ENCODE measurements at places on chromosomes 4 and X.

DNA sequence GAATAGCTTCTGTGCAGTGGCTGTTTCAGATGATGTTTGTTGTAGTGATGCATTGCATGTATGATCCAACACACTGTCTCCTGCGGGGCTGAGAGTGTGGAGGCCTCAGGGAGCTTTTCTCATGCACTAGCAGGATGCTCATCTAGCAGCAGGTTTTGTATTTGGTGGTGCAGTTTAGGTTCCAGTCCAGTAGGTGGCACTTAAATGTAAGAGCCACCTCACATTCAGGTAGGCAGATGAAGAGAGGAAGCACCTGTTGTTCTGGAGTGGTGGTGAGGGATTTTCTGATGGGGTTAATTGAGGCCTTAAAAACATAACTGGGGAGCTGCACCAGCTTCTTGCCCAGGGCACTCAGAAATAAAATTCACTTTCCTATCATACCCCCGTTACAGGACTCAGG, 300.9 kb downstream of the SPIN4 start:
- no peak for DNase-seq

GRCh38 chrX:72057331-72057730, 74.4 kb downstream of the RTL5 start:
- no peak for DNase-seq

DNA sequence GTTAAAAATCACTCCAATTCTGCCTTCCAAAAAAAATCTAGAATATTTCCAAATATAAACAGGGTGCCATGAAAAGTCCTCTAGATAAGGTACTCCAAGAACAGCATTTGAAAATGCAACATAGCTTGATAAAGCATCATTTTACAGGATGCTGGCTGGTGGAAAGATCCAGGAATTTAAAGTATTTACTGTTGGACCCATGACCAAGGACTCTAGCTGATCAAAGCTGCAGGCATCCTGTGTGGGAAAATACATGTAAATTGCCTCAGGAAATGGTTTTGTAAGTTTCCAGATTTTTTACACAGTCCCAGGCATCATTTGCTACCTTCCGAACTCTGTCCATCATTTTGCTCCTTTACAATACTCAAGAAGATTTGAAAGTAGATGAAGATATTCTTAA, 164.4 kb downstream of the GRIA3 start:
- DNase-seq, result no peak

- DNase-seq, result no peak
Observed at GRCh38 chr4:111128327-111128726, 505.4 kb upstream of the PITX2 start.

- DNase-seq, result no peak
Observed at GRCh38 chr4:89781321-89781720, 55.6 kb downstream of the SNCA start.
